Stimulated activated CD4-positive, alpha-beta T cell treated with anti-CD3 and anti-CD28 coated beads, TNF-alpha, amount 100 ng/mL, for 24 hours (primary cell): ENCODE measurements at places on chromosomes 5 and 9.

DNA sequence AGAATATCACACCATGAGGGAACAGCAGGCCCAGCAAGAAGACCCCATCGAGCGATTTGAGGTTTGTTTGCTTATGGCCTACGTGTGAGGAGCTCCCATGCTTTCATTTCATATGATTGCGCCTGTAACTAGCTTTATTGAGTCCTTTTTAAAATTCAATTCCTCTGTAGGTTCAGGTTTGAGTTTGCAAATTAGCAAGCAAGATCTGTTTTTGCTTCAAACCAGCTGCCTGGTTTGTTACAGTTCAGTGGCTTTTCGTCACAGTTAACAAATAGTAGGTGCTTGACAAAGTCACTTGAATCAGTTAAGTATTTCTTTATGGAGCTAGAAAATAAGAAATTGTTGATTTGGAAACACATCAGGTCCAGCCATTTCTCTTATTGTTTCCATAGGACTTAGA, 56.3 kb downstream of the GPR21 start:
- no peak for DNase-seq

GRCh38 chr9:63817622-63818518, 1467.1 kb downstream of the FOXD4L5 start:
- DNase-seq, result peak; percentile 50

DNA sequence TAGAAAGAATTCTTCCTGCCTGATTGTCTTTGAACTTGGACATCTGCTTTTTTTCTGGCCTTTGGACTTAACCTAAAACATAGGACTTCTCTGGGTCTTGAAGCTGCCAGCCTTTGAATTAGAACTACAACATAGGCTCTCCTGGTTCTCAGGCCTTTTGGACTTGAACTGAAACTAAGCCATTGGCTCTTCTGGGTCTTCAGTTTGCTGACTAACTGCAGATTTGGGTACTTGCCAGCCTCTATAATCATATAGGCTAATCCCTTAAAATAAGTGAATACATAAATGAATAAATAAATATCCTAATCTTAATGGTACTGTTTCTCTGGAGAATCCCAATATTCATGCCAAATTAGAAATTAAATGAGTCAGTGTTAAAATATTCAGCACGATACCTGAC, 473.4 kb upstream of the PAPPA start:
- no peak for DNase-seq

- DNase-seq, result no peak
Observed at GRCh38 chr5:93299681-93300308, 281.2 kb downstream of the NR2F1-AS1 start.

DNA sequence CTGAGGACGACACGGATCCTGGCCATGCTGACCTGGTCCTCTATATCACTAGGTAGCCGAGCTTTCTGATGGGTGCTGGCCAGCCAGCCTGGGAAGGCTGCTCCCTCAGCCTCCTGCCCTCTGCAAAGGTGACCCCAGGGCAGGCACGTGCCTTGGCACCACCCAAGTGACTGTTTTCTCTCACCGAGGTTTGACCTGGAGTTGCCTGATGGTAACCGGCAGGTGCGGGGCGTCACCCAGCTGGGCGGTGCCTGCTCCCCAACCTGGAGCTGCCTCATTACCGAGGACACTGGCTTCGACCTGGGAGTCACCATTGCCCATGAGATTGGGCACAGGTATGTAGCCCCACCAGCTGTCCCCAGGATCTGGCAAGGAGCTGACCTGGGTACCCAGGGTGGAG, 3.8 kb downstream of the ADAMTS13 start:
- DNase-seq, result no peak

- no peak for DNase-seq
Observed at GRCh38 chr5:116063950-116064349, 20.9 kb upstream of the COMMD10 start.

DNA sequence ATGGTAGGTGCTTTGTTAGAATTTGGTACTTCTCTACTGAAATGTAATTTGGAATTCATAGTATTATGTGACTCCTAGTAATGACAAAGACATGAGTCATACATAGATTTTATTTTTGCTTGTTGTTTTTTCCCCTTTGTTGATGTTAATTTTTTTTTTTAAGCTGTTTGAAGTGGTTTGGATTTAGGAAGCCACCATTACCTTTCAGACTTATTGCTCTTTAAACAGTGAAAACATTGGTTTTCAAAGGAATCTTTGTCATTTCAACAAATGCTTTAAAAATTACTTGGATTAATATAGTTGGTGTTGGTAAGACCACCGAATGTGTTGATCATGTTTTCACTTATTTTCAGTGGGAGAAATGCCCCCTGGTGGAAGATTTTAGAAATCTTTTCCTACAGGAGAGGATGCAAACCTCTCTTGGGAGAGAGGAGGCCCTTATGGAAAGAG, 170.1 kb upstream of the PITX1 start:
- no peak for DNase-seq

- DNase-seq, result no peak
Observed at GRCh38 chr9:91034976-91035824, 233.6 kb downstream of the SYK start.

DNA sequence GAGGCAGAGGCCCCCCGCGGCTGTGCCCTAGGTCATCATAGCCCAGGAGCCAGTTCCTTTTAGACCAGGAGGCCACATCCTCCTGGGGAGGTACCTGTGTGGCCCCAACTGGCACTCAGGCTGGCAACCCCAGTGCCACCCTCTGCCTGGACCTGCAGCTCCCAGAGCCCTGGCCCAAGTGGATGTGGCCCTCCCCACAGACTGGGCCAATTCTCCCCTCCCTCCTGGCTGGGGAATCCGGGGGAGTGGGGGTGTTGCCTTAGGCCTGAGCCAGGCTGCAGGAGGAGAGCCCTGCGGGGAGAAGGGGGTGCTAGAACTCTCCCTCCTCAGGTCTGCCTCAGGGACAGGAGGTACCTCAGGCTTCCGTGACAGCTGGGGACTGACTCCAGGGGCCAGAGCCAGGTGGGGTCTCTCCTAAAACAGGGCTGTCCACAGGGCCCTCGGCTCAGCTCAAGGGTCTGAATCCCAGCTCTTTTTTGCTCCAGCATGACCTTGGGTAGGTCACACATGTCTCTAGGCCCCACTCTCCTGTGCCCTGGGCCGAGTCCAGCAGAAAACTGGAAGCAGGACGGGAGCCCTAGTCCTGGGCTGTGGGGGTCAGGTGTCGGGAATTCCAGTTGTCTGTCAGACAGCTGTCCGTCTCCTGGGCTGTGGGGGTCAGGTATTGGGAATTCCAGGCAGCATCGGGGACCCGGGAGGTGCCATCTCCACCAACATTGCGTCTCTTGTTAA, 9.6 kb downstream of the DNLZ start:
- DNase-seq, result no peak

DNA sequence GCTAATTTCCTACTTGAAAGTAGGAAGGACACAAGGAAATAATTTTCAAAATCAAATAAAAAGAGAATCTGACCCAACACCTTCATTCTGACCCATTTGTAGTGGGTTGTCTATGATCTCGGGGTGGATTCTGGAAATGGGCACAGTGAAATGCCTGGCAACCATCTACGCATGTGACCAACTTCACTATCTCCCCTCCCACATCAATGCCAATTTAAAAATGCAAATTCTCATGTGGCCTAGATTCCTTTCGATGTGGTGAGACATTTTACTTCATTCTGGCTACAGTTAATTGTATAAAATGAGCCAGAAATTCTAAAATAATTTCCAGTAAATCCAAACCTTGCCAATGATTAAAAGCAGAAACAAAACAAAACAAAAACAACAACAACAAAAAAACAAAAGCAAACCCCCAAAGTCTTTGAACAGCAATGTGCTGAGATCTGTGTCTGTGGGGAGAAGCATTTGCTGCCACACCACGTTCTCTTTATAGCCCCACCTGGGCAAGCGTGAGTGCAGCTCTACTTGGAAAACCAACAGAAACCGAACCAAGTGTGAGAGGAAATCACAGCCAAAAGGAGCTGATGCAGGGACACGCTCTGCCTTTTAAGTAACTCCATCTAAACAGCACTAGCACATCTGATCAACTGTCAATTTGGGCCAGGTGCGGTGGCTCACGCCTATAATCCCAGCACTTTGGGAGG, 59.0 kb downstream of the USP20 start:
- no peak for DNase-seq

- no peak for DNase-seq
Observed at GRCh38 chr5:111134087-111134486, 41.9 kb downstream of the WDR36 start.

GRCh38 chr5:167029488-167029887, 1262.0 kb upstream of the WWC1 start:
- DNase-seq, result no peak

DNA sequence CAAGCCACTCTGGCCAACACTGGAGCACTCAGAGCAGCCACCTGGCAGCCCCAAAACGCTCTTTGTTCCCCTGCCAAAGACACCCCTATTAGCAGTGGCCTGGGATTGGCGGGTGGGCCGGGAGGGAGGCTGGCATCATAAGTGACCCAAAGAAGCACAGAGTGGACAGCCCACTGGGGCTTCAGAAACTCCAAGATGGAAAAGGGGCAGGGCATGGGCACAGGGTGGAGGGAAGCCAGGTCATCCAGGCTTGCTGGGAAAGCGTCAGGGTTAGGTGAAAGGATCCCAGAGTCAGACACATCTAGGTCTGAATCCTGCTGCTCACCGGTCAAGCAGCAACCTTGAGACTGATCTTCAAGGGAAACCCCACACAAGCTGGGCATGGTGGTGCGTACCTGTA, 14.8 kb downstream of the EEIG1 start:
- no peak for DNase-seq

DNA sequence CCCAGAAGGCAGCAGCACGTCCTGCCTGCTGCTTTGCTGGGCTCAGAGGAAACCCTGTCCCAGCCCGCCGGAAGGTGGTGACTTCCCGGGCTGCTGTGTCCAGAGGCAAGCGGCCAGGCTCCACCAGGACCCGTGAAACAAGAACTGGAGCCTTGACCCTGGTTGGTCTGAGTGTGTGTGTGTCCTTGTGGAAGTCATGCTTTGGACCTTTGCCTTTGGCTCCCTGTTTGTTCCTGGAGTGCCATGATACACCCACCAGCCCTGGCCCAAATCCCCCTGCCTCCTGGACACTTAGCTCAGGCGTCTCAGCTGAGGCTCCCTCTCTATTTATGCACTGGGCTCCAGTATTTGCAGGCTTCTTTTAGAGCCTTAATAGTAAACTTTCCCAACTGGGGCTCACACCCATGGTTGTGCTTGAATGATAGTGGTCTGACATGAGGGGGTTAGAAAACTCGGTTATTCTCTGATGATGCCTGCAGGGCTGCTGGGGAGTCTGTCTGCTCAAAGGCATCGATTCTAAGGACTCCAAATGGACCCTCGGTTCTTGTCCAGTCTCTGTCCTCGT, 72.2 kb downstream of the C9orf50 start:
- no peak for DNase-seq

- DNase-seq, result no peak
Observed at GRCh38 chr9:117093891-117094844, 320.7 kb downstream of the ASTN2 start.

DNA sequence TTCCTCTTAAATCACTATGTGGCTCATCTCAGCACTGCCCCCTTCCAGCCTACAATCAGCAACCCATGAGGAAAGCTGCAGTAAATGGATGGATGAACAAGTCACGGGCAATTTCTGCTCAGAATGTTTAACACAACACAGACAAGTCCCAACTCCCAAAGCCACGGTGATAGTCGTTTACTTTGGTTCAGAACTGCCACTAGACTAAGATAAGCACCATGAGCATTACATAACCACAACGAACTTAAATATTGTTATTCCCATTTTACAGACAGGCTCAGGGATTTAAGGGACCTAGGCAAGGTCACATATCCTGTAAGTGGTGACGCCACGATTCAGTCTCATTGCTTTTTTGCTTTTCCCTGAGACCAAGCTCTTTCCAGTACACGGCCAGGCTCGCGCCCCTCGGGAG, 2.0 kb upstream of the SMIM27 start:
- DNase-seq, result no peak

GRCh38 chr5:117191251-117191650, 616.6 kb upstream of the SEMA6A start:
- DNase-seq, result no peak

- DNase-seq, result no peak
Observed at GRCh38 chr9:8552732-8553131, 753.2 kb upstream of the DMAC1 start.

DNA sequence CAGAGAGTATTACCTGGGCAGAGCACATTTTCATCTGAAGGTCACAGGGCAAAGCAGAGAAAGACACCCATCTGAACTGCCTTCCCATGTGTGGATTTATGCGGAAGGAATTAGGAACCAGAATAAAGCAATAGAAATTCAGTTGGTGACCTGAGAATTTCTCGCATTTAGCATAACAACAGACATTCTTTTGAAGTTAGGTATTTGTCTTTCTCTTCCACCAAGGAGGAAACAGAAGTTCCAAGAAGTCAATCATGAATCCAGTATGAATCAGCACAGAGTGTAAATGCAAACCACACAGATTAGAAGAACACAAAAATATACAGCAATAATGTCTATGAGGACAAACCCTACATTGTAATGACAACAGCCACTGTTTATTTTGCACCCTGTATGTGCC, 515.2 kb upstream of the BRINP1 start:
- DNase-seq, result no peak

GRCh38 chr5:138943599-138944173, 68.6 kb upstream of the LRRTM2 start:
- DNase-seq, result no peak

DNA sequence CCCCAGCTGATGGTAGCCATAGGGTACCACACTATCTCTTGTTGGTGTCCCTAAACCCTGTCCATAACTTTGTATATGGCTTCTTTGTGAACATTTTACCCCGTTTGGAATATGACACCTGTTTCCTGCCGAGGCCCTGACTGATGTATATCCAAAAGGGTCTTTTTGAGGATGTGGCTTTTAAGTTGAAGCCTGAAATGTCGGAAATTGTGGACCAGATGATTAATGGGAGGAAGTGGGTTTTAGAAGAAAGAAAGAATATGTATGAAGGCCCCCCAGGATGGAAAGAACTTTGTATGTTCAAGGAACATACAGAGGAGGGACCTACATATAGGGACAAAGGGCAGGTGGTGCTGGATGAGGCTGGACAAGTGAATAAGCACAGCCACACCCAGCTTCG, 16.7 kb upstream of the TNFSF8 start:
- no peak for DNase-seq

- no peak for DNase-seq
Observed at GRCh38 chr9:27527702-27528075, 1.9 kb downstream of the MOB3B start.

GRCh38 chr5:66517351-66517750, 78.8 kb upstream of the MAST4 start:
- no peak for DNase-seq

DNA sequence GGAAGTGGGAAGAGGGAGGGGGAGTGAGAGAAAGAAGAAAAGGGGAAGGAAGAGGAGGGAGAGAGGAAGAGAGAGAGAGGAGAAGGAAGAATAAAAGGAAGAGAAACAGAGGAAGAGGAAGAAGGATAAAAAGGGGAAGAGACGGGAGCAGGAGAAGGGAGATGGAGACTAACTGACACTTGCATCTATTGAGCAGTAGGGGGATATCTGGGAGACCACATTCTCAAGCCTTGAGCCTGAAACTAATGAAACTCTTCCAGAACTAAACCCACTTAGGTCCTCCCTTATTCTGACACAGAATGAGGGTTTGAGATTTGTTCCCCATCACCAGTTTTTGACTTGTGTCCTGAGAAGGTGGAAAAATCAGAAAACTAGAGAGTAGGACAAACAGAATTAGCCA, 533.3 kb downstream of the CDH12 start:
- no peak for DNase-seq
